AG10803 (cell line): ENCODE measurements at places on chromosomes 16 and 17.

GRCh38 chr17:39623356-39623950 lies 3.3 kb upstream of the PPP1R1B start:
- peak; percentile 55 for DNase-seq

DNA sequence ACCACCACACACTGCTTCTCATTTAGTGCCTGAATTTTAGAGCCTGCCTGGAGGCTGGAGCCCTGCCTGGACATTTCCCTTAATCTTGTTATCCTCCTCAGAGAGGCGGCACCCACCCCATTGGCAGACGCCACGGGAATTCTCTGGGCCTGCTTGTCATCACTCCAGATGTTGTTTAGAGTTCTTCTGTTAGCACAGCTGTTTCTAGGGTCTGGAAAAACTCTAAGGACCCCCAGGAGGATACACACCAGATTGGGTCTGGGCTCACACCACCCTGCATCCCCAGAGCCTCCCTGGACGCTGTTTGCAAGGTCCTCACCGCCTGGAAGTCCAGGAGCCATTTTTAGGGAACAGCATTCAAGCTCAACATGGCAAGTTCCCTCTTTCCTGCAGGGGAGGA lies 565 bp upstream of the XAF1 start:
- DNase-seq: peak; percentile 78

DNA sequence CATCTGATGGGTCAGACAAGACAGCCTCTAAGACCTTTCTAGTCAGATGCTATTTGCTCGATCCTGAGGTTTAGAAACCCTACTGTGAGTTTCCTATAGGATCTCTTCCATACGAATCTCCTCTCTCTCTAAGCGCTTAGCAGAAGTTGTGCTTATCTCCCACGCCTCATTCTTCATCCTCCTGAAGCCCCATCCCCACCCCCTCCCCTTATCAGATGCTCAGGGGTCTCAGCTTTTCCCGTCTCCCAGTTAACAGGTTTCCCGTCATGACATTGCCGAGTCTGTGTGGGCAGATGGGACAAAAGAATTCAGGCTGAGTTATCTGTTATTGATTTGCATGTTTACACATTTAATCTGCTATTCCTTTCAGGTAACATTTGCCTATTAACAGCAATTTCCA lies 99.0 kb upstream of the PIRT start:
- DNase-seq: no peak

- DNase-seq: no peak
Measured at GRCh38 chr17:55605705-55606487, 94.6 kb upstream of the SMIM36 start.

GRCh38 chr16:64745258-64745930 lies 376.5 kb downstream of the CDH11 start:
- DNase-seq: no peak

DNA sequence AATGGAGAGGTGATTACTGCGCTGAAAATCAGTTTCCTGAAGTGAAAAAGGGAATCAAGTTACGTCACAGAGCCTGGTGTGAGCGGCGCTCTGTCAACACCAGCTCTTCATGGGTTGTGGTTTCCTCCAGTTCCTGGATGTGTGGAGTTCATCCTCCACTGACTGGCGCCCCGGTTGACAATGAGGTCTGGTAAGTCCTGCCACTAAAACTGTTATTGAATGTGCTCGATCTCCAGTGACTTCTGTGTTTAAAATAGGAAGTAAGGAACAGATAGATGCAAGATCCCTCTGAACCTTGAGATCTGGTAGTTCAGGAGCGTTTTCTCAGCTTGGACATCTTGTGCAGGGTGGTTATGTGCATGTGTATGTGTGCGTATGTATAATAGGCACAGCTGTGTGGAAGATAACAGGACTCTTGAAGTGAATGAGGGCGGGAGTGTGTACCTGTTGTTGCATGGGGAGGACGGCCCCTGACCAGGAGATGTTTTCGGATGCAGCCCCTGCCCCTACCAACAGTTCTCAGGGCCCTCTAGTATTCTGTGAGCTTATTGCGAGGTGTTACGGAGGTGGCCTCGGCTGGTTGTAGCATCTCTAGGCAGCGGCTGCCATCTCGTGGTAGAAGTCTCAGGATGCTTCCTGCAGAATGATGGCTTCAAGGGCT lies 22.0 kb upstream of the GOT2 start:
- DNase-seq: peak; percentile 64

GRCh38 chr17:8631554-8631877 lies 991 bp upstream of the MYH10 start:
- no peak for DNase-seq

DNA sequence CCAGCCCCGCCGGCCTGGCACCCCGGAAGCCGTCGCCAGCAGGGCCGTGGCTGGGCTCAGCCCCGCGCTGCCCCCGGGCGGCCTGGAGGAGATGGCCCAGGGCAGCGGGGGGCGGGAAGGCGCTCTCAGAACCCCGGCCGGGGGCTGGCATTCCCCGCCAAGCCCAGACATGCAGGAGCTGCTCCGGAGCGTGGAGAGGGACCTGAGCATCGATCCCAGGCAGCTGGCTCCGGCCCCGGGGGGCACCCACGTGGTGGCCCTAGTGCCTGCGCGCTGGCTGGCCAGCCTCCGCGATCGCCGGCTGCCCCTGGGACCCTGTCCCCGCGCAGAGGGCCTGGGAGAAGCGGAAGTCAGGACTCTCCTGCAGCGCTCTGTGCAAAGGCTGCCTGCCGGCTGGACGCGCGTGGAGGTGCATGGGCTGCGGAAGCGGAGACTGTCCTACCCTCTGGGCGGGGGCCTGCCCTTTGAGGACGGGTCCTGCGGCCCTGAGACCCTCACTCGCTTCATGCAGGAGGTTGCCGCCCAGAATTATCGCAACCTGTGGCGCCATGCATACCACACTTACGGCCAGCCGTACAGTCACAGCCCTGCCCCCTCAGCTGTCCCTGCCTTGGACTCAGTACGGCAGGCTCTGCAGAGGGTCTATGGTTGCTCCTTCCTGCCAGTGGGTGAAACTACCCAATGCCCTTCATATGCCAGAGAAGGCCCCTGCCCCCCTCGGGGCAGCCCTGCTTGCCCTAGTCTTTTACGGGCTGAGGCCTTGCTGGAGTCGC lies 551 bp downstream of the WDR81 start:
- no peak for DNase-seq

- DNase-seq: no peak
Measured at GRCh38 chr16:57133031-57133430, 40.6 kb downstream of the CPNE2 start.

GRCh38 chr16:81572386-81573144 lies 128.0 kb downstream of the CMIP start:
- DNase-seq: no peak

DNA sequence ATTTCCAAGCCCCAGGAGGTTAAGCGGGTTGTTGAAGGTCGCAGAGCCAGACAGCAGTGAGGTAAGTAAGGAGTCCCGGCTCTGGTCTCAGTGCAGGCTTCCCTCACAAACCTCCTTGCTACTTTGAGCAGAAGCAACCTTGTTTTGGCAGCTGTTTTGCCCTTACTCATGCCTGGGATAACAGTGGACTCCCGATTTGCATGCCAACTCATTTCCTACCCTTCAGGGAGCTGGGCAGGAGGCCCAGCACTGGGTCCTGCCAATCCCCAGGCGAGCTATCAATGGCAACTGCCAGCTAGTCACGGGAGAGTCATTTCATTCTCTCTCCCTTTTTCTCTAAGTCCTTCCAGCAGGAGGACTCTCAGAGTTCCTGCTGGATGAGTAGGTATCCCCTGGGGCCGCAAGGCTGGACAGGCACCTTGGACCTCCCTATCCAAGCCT lies 72.0 kb upstream of the KSR1 start:
- peak; percentile 97 for DNase-seq

DNA sequence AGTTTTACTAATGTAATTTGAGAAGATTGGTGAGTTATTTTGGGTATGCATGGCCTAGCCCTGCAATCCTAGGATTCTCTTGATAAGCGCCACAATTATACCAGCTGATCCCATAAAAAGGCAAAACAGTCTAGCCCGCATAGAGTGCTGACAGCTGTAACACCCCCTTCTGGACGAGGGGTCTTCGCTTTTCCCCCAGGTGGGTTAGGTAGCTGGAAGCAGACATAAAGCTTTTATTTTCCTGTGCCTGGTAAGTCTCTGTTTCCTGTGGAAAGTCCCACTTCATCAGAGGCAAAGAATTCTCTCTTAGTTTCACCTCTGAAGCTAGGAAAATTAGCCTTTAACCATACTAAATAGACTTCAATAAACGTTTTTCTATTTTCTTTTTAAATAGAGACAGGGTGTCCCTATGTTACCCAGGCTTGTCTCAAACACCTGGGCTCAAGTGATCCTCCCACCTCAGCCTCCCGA lies 108.3 kb downstream of the YPEL2 start:
- no peak for DNase-seq

GRCh38 chr16:31078597-31079341 lies 4.5 kb downstream of the ZNF646 start:
- DNase-seq: no peak

GRCh38 chr17:34024806-34025551 lies 230.1 kb upstream of the CCL2 start:
- no peak for DNase-seq

GRCh38 chr17:13741744-13742143 lies 140.0 kb upstream of the HS3ST3A1 start:
- DNase-seq: no peak

- no peak for DNase-seq
Measured at GRCh38 chr17:82463925-82464566, 5.5 kb downstream of the NARF start.

GRCh38 chr17:70820276-70820675 lies 650.9 kb downstream of the KCNJ2 start:
- DNase-seq: peak; percentile 51

GRCh38 chr16:49809561-49809960 lies 46.4 kb downstream of the ZNF423 start:
- no peak for DNase-seq

GRCh38 chr16:71507061-71507460 lies 17.9 kb upstream of the ZNF19 start:
- no peak for DNase-seq

- DNase-seq: no peak
Measured at GRCh38 chr17:64173646-64174045, 43.7 kb upstream of the ERN1 start.

GRCh38 chr17:74449773-74450172 lies 16.7 kb upstream of the CD300A start:
- DNase-seq: no peak

GRCh38 chr16:4392382-4393239 lies 21.0 kb downstream of the VASN start:
- DNase-seq: peak; percentile 93

- no peak for DNase-seq
Measured at GRCh38 chr17:47969930-47970724, 786 bp upstream of the CDK5RAP3 start.

DNA sequence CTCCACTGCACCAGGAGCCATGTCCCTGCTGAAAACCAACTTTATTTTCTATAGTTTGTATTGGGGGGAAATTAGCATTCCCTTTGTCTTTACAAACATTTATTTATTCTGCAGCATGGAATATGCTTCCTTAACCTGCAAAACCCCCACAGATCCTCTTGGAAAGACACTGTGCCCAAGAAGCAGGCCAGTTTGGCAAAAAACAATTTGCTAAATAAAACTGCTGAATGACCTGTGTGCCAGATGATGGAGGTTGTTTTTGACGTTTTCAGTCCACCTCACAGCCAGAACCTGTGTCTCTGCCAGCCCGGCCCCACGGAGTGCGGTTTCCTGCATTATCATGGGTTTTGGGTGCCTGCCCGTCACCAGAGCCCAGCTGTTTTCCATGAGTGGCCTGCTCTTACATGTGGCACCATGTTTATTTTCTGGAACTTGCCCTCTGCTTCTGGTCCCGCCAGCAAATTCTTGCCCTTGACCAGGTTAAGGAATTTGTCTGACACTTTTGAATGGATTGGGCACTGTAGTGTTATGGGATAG lies 26.4 kb downstream of the ORC6 start:
- peak; percentile 18 for DNase-seq

DNA sequence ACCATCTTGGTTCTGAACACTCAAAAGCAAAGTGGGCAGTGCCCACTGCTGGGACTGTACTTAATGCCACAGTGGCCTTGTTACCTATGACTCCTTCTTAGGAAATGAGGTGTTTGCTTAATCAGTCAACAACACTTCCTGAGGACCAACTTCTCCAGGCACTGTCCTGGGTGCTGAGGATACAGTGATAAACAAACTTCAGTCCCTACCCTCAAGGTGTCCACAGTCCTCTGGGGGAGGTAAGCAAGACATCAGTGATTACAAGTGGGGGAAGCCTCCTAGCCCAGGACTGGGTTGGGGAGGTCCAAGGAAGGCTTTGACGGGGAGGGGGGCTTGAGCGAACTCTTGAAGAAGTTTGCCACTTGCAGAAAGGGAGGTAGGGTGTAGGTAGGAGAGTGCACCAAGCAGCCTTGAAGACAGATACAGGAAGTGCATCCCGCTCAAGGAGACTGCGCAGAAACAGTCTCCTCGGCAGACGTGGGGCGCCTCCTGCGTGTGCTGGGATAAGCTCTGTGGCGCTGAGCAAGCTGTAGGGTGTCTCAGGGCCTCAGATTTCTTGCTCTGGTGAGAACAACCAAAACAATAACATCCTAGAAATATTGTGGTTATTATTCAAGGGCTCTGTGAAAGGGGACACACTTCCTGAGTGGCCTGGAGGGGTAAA lies 2.6 kb upstream of the ABCC3 start:
- DNase-seq: no peak

DNA sequence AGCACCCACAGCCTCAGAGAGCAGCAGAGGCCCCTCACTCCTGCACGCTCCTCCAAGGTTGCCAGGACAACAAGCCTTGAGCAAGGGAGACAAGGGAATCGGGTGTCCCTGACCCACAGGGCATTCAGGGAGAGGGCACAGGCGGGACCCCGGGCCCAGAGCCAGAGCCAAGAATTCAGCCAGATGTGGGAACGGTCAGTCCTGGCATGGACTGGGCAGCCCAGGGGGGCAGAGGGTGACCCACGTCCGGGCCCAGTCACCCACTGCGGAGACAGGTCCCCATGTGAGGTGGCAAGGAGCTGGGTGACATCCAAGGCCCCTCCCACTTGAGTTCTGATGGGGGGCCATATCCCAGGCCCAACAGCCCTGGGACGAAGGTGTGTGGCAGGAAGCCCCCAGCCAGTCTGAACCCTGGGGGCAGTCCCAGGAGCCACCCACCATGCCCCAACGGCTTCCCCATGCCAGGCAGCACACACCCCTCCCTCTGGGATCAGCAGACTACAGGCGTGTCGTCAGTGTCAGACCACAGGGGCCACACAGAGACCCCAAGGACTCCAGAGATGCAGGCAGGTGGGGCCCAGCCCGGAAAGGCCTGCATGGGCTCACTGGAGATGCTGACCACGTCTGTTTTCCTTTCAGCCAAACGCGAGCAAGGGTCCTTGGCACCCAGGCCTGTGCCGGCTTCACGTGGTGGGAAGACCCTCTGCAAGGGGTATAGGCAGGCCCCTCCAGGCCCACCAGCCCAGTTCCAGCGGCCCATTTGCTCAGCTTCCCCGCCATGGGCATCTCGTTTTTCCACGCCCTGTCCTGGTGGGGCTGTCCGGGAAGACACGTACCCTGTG lies 23.0 kb downstream of the USP6 start:
- no peak for DNase-seq

GRCh38 chr17:81422776-81423697 lies 27.8 kb downstream of the BAHCC1 start:
- DNase-seq: peak; percentile 95
